ENCODE measurements at places on chromosomes 3 and 15. TPM values are rescaled to one million over a fixed set of nuclear protein-coding genes. Genes with fewer than 3 reads are reported as not detected.

Gene MYO5C
- 0.36 TPM for total RNA-seq

- no peak for ATAC-seq
Measured at GRCh38 chr15:25054943-25055342, 100.2 kb downstream of the SNRPN start.

Gene USP4
- 26.1 TPM for total RNA-seq

- no peak for ATAC-seq
Measured at GRCh38 chr3:148833223-148833622, 5.6 kb downstream of the CPB1 start.

GRCh38 chr3:125054449-125055329, 1.1 kb downstream of the HEG1 start:
- ATAC-seq, result peak; percentile 4

Gene SCN5A
- 0.38 TPM for total RNA-seq

Gene CHRD
- 4.1 TPM for total RNA-seq

Gene TNFAIP8L3
- total RNA-seq, result 1.9 TPM

DNA sequence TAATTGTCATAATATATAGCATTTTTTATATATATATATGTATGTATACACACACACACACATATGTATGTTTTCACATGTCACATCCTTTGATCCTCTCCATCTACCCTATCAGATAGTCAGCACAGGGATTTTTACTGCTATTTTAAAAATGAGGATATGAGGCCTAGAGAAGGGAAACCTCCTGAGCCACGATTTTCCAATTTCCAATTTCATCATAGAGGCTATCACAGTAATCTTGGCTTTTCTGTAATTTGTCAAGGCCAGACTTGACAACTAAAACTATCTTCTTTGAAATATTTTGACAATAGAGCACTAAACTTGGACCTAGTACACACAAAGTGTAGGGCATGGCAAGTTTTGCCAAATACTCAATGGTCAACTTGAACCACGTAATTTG, 42.5 kb downstream of the IL1RAP start:
- ATAC-seq, result no peak

DNA sequence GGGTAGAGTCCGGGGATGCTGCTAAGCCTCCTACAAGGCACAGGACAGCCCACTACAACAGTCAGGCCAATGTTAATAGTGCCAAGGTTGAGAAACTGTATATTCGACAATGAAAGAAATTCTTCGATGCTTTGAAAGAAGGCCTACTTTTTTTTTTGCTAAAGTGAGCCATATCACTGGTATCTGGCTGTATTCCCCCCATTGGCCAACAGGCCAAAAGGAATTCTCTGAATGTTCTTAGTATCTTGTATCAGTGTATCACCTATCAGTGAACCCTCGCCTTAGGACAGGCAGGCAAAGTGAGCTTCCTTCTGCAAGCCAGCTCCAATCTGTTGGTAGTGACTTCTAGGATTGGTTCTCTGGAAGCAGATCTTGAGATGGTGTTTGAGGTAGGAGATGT, 74.2 kb downstream of the SNTN start:
- no peak for ATAC-seq

GRCh38 chr3:58528629-58529028, 8.4 kb downstream of the ACOX2 start:
- ATAC-seq, result peak; percentile 20

- ATAC-seq, result peak; percentile 75
Measured at GRCh38 chr3:123344175-123344906, 104.5 kb downstream of the ADCY5 start.
